H7 (cell line): ENCODE measurements at places on chromosomes 6 and 20. TPM values are rescaled to one million over a fixed set of nuclear protein-coding genes. Genes with fewer than 3 reads are reported as not detected.

SASH1 gene
- total RNA-seq = 11.2 and 15.0 TPM in 2 replicates

ZNF334 gene
- total RNA-seq = 3.9 and 9.1 TPM in 2 replicates

RSPH4A gene
- 0.03 TPM in 1 of 2 replicates, not detected in the other for total RNA-seq

SLC17A9 gene
- 32.6 and 41.4 TPM in 2 replicates for total RNA-seq

SPDEF gene
- 0.11 and 0.21 TPM in 2 replicates for total RNA-seq

FAM217A gene
- total RNA-seq = not detected in 2 replicates

MTHFD1L gene
- total RNA-seq = 42.9 and 46.0 TPM in 2 replicates

VSX1 gene
- not detected in 2 replicates for total RNA-seq

ADGB gene
- total RNA-seq = not detected in 2 replicates

RBBP9 gene
- total RNA-seq = 17.0 and 24.7 TPM in 2 replicates

GJA1 gene
- total RNA-seq = 395 and 586 TPM in 2 replicates

PCMT1 gene
- total RNA-seq = 104 and 118 TPM in 2 replicates

PRL gene
- not detected in 2 replicates for total RNA-seq

ARMC2 gene
- total RNA-seq = 1.3 and 2.6 TPM in 2 replicates

PXDC1 gene
- 1.4 and 4.1 TPM in 2 replicates for total RNA-seq
